ENCODE measurements at places on chromosomes 1 and 21.

DNA sequence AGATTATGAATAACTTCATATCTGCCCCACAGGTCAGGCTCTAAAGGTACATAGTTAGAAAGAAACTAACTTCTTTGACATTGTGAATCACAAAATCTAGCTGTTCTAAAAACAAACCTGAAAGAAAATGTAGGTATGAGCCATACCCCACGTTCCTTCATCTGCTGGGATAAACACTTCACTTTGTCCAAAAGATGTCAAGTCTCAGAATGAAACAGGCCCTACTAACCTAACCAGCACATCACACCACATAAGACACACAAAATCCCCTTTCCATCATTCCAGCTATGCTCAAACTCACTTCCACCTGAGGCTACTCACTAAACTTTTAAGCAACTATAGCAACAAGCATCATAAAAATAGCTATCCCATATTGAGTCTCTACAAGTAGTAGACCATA lies 65.2 kb upstream of the GJA5 start:
- no peak for DNase-seq

DNA sequence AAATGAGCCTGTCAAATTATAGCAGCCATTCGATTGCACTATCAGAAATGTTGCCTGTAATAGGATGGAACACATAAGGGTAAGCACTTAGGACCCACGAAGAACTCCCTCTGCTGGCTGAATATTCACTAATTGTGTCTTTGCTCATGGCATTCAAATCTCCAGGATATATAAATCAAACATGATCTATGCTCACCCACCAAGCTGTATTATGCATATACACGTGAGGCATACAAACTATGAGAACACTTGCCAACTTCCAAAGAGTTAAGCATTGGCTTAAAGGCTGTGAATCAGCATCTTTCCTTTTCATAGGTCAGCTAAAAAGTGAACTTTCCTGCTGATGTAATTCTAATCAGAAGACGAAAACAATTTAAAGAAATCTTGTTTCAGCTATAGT lies 34.5 kb downstream of the TMPRSS15 start:
- DNase-seq, result peak; percentile 61

- no peak for DNase-seq
Measured at GRCh38 chr1:62358665-62359373, 39.6 kb upstream of the KANK4 start.

- DNase-seq, result no peak
Measured at GRCh38 chr1:94675373-94675772, 133.8 kb upstream of the F3 start.

DNA sequence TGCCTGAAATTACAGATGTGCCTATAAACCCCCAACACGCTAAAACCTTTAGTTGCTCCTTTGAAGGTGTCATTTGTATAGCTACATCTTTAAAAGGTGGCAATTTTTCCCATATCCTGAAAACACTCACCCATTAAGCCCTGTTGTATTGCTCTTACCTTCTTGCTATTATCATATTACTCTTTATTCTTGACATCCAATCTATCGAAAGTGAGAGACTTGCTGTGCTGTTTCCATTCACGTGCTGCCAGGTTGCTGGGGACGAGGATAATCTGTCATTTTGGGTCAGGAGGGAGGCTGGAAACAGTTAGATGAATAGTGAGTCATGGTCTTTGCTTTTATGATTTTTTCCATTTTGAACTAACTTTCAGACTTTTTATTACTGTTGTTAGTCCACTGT lies 213.0 kb upstream of the PRMT6 start:
- no peak for DNase-seq

- no peak for DNase-seq
Measured at GRCh38 chr1:212964102-212964501, 13.8 kb downstream of the VASH2 start.

DNA sequence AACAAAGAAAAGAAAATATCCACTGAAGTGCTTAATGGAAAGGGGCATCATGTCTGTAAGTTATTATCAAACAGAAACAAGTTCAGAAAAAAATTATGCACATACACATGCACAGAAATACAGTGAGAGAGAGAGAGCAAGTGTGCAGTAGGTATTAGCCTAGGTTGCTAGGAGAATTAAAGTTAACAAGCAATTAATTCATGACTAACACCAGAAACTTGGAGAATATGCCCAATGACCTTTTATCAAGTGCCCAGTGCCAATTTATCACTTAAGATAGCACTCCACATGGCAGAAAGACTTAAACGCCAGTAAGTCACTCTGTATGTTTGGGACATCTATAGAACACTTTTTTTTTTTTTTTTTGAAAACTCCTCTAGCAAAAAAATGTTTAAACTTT lies 56.2 kb upstream of the SLC16A1 start:
- no peak for DNase-seq

GRCh38 chr1:159214149-159214760 lies 9.6 kb downstream of the ACKR1 start:
- peak; percentile 59 for DNase-seq

DNA sequence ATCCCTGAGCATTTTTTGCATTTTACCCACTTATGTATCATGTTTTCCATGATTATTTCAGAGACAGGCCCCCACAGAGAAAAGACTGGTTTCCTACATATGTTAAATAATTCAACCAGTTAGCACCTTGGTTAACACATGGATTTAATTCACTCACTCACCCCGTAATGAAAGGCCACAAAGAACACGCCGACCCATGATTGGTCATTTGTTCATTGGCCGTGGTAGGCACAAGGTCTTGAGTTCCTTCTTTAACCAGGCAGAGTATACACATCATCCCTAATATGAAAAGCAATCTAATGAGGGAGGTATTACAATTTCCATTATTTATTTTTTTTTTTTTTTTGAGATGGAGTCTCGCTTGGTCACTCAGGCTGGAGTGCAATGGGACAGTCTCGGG lies 50.6 kb downstream of the RPS6KA1 start:
- no peak for DNase-seq

- no peak for DNase-seq
Measured at GRCh38 chr1:98201666-98202081, 280.8 kb upstream of the DPYD start.

DNA sequence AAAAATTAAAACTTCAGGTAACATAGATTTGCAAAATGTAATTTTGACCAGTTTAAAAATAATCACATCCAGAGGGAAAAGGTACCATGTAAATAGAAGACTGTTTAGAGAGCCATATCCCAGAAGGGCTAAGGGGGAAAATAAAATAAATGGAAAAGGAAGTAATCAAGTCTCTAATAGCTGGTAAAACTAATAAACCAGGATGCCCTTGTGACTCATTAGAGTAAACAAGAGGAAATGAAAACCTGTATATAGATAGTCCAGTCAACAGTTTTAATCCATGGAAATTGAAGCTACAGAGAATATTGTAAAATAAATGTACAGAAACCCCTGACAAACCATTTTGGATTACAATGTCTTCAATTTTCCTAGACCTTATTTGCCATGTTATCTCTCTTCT lies 698.0 kb upstream of the RGS18 start:
- no peak for DNase-seq

DNA sequence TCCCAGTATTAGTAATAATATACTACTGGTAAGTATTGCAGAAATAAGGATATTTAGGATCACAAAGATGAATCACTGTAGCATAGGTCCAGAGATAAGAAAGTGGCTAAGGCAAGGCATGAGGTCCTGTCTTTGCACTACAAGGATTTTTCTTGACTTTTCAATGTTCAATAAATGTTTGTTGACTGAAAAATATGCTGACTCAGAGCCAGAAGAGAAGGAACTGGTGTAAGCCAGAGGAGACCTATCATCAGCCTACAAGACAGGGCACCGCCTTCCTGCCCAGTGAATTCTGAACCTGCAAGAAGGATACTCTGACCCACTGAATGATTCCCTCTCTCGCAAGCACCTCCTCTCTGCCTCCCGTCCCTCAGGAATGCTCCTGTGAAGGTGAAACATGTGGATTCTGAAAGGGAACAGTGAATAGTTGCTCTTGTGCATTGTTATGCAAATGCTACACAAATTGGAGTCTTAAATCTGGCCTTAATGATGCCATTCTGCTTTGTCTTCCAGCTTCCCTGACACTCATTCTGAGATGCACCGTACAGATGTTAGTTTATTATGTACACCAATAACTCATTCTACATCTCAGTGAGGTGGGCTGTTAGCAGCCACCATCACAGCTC lies 540.0 kb downstream of the OMA1 start:
- no peak for DNase-seq

GRCh38 chr1:80402625-80403024 lies 1396.1 kb upstream of the ADGRL4 start:
- DNase-seq, result no peak

DNA sequence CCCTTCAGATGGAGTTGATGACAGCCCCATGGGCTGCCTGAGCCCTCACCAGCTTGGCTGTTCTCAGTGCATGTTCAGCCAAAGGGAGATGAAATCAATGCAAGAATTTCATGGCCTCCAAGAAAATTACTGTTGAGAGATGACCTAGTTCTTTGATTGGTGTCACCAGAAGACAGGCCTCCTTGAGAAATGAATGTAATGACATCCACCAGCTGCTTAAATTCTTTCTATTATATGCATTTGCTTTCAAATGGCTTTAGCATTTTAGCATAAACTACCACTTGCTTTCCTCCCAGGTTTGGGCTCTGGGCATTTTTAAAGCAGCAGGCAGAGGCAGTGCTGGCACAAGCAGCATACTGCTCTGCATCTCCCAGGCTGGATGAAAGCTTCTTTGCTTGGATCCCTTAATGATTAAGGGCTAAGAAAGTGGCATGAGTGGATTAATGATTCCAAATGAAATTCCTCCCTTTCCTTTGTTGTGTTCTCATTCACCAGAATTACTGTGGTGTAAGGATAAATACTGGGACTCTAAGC lies 278.4 kb downstream of the ZNF326 start:
- DNase-seq, result no peak

- peak; percentile 45 for DNase-seq
Measured at GRCh38 chr1:46488343-46489168, 1.1 kb upstream of the DMBX1 start.

- DNase-seq, result peak; percentile 18
Measured at GRCh38 chr1:216034506-216034905, 388.7 kb downstream of the USH2A start.

GRCh38 chr21:31364253-31364945 lies 20.3 kb upstream of the TIAM1 start:
- DNase-seq, result no peak

GRCh38 chr1:221075911-221076310 lies 196.7 kb downstream of the HLX start:
- DNase-seq, result no peak

GRCh38 chr1:13652238-13652637 lies 47.8 kb upstream of the PRDM2 start:
- DNase-seq, result no peak

DNA sequence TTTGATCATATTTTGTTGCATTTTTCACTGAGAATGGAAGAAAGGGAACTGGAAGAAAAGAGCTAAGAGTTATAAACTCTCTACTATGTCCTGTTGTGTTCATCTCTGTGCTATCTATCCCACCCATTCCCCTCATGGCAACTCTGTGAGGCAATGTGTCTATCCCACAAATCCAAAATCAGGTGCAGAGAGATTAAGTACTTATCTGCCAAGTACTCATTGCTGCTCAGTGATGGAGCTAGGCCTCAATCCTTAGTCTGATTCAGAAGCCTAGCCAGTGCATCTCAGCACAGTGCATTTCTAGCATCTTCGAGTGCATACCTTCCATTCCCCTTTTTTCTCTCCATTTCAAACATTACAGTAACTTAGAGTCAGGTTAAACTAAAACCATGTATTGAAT lies 270.6 kb downstream of the TPR start:
- DNase-seq, result no peak

DNA sequence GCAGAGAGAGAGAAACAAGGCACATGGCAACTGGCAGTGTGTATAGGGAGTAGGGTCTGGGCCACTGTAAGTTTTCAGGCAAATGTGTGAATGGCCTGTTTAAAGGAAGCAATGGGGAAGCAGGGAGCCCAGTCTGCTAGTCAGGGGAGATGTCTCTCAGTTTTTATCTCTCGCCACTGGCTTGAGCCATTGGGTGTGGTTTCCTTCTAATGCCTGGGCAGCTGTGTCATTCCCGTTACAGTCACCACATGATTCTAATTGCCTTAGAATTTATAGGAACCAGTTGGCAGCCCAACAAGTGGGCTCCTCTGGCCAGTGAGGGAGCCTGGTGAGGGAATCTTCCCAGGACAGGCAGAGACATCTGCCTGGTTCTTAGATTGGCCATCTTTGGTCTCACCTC lies 182.4 kb downstream of the DISC1 start:
- DNase-seq, result no peak

DNA sequence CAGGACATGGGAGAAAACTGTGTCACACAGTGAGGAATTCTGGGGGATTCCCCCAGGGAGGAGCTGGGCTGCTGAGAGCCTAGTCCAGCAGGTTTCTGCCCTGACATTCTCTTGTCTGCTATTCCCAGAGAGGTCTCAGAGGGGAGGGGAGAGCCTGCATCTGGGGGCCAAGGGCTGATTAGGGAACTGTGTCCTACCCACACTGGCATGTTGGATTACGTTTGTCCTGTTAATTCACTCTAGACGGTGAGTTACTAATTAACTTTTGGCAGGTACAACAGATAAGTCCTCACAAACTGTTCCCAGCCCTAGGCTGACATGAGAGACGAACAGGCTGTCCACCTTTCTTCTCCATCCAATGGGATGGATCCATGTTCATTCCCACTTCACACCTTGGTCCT lies 2.6 kb upstream of the SH3BGRL3 start:
- DNase-seq, result no peak

- DNase-seq, result no peak
Measured at GRCh38 chr1:167455786-167456446, 62.4 kb downstream of the CD247 start.

DNA sequence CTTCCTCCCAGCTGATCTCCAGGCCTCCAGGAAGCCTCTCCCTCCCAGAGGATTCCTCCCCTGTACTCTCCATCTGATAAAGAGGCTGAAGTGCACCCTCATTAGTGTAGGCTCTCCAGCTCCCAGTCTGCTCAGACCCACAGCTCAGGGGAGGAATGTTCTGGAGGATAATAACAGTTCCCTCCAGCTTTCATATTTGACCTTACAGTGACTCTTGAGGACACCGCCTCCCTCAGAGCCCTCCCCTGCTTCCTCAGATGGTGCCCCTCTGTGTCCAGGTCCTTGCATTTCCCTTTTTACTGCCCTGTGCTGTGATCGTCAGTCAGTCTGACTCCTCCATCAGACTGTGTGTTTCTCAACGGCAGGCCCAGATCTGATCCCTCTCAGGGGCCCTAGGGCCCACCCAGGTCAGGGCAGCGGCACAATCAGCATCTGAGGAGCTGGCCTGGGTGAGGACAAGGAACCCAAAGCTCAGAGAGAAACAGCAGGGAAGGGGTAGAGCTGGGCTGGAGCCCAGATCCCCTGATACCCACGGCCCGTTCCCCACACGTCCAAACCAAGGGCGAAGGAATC lies 1.1 kb upstream of the SHISAL2A start:
- no peak for DNase-seq

DNA sequence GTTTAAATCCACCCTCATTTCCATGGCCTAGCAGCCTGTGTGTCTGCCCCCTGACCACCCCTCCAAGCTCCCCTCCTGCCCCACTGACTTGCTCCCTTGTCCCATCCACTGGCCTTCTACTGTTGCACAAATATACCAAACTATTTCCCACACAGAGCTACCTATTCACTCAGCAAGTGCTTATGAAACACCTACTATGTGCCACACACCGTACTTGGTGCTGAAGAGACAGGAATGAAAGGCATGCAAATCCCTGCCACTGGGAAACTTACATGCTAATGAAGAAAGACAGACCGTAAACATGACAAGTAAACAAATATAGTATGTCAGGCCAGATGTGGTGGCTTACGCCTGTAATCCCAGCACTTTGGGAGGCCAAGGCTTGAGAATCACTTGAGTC lies 49.9 kb upstream of the CAPZB start:
- no peak for DNase-seq

All from RKO (cell line).